Thoracic aorta endothelial cell (primary cell): ENCODE measurements at places on chromosomes 5 and 9. TPM values are rescaled to one million over a fixed set of nuclear protein-coding genes. Genes with fewer than 3 reads are reported as not detected.

LHX2 gene
- total RNA-seq = not detected in 2 replicates

C9 gene
- 0.07 and 0.13 TPM in 2 replicates for total RNA-seq

IL3 gene
- not detected in 2 replicates for total RNA-seq

AFAP1L1 gene
- 102 and 142 TPM in 2 replicates for total RNA-seq
